ENCODE measurements at places on chromosomes 1 and 21.

- peak; percentile 19 for DNase-seq
These were observed 50.8 kb downstream of the RHBG start for GRCh38 chr1:156419854-156420204.

DNA sequence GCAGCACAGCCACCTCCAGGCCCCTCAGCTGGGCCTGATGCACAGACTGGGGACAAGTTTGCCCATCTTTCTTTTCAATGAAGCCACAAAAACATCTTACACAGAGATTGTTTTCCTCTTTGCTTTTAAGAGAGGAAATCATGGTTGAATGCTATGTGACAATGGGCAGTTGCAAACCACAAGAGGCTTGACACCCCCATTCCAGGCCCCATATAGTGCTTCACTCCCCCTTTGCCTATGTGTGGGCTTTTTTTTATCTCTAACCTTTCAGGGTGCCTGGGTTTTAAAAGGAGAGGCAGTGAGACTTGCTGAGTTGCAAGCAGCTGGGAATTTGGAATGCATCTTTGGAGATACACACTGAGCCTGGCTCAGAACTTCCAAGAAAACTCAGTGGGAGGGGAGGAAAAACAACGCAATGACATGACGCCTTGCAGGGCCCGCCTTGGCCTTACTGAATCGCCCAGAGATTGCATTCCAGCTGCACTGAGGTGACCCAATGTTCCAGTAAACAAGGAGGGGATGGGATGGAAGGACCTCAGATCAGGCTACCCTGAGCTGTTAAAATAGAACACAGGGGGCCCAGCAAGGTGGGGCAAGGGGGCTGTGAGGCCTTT is 145.2 kb upstream of the ZNF648 start:
- no peak for DNase-seq

GRCh38 chr1:228241259-228241658 is 33.4 kb downstream of the OBSCN start:
- no peak for DNase-seq

DNA sequence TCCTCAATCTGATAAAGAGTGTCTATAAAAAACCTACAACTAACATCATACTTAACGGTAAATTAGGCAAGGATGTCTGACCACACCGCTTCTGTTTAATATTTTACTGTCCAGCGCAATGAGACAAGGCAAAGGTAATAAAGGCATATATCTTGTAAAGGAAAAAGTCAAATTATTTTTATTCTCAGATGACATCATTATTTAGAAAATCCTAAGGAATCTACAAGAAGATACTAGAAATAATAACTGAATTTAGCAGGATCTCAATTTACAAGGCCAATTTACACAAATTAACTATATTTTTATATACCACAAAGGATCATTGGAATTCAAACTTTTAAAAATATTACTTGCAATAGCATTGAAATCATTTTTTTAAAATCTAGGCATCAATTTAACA is 29.4 kb downstream of the GJA4 start:
- DNase-seq, result no peak

DNA sequence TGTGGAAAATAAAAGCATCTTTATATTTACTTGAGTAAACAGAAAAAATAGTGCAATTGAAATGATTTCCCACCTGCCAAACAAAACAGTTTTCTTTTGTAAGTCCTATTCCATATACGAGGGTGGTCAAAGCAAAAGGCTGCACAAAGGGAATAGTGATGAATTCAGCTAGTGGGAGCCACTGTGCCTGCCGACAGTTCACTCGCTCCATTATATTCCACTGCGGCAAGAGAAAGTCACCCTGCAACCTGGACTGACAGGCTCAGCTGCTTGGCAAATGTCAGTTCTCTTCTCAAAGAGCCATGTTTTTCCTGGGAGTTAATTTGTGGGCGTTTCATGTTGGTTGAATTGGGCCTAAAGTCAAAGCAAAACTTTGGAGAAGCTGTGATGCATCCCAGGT is 145.4 kb downstream of the LMO4 start:
- DNase-seq, result no peak

DNA sequence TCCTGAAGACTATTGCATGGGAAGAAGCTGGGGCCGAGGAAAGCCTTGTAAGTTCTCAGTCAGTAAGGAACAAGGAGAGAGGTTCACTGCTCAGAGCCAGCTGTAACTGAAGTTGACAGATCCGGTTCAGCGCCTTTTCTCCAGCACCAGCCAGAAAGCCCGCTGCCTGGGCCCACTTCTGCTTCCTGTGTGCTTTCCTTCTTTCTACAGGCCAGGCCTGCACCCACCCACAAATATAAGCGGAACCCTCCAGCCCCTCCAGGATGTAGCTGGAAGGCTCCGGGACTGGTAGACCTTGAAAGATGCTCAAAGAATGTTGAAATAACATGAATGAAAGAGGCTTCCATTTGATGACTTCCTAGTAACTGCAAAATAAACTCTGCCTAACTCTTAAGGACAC is 38.8 kb downstream of the PARP1 start:
- no peak for DNase-seq

- DNase-seq, result peak; percentile 4
These were observed 22.7 kb downstream of the UTP25 start for GRCh38 chr1:209850342-209850979.

DNA sequence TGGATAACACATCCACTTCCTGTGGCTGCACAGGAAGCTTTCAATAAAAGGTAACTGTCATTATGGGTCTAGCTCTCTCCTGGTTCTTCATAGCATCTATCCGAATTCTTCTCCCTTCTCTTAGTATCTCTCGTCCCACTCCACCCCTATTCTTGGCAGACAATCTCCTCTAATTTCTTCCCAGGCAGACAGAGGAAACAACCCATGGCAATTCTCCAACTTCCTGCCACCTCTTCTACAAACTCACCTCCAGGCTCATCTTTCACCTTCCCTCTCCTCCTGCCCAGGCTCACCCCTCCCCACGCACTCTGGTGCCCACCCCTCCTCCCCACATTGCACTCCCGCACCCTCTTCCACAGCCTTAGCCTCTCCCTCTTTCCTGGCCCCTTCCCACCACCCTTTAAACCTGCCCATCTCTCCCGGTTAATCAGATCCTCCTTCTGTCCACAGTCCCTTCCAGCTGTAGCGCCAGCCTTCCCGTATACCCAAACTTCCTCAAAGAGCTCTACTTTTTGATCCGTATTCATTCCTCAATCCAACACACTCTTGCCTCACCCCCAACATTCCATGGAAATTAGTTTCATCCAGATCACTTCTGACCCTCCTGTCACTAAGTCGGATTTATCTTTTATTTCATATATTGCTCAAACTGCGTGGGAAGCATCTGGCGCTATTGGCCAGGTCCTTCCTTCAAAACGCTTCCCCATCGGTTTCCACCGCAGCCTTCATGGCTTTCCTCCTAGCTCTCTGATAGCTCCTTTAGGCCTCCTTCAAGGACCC is 25.9 kb downstream of the SHISA4 start:
- DNase-seq, result no peak

DNA sequence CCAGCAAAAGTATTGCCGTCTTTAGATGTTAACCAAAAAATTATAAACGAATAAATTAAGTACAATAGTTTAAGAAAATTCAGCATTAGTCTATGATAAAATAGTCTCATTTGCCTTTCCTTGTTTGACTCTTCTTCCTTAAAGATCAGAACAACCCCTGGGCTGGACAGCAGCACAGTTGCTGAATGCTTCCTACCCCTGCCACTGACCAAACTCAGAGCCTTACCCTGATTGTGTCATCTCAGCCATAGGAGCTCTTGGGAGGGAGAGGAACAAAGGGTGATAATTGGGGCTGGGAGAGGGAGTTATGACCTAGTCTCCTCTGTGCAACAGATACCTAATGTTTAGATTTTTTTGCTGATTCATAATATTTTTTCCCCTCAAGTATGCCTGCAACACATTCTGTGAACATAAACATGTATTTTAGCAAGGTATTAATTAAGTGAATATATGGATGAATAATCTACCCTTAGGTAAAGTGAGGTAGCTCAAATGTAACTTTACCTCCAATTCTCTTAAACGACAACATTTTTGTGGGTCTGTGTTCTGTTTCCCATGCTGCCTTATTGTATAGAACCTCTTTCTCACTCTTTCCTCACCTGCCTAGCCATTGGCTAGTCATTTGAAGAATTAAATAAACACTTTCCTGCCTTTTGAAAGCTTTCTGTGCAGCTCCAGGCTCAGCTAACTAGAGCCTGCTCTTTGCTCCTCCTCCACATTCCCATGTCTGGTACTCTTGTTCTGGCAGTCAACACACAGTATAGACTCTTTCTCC is 46.1 kb downstream of the FGGY start:
- DNase-seq, result no peak

DNA sequence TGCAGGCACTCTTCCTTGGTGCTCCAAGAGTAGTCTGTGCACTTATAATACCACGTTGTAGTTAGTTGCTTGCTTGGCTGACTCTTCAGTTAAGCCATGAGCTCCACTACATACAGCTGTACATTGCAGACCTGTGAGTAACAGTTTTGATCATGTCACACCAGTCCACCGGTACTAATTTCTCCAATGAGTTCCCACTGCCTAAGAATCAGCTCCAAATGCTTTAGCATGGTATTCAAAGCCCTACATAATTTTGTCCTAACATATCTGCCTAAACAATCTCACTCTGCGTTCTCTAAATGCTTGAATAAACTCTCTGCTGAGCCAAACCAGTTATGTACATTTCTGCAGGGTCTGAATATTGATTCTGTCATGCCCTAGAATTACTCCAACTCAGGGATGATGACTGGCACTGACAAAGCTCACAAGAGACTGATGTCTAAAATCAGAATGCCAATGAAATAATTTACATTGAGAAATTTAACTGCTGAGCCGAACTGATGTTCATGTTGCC is 200.7 kb downstream of the LHX8 start:
- DNase-seq, result no peak

DNA sequence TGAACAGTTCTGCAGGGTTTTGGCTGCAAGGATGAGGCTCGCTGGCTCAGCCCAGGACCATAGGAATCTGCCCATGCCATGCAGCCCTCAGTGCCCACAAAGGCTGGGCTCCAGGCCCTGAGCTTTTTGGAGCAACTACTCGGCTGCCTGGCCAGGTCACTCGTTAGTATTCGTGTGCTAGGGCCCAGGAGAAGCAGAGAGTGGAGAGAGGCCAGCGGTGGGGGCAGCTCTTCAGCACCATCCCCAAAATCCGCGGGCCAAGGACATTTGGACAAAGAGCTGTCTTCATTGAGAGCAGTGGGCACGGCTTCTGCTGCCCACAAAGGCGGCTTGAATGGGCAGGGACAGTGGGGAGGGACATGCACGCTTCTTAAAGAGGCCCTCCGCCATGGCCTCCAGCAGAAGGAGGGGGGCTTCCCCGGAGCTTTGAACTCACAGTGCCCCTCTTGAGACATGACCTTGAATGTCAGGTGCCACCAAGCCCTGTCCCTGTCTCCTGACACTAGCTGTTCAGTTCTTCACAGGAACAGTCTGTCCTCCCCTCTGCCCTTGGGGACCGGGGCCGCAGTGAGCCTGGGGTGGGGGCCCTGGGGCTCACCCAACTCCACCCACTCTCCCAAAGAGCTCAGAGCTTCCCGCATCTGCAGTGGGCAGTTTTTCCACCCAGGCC is 106.1 kb upstream of the ARHGEF16 start:
- no peak for DNase-seq

DNA sequence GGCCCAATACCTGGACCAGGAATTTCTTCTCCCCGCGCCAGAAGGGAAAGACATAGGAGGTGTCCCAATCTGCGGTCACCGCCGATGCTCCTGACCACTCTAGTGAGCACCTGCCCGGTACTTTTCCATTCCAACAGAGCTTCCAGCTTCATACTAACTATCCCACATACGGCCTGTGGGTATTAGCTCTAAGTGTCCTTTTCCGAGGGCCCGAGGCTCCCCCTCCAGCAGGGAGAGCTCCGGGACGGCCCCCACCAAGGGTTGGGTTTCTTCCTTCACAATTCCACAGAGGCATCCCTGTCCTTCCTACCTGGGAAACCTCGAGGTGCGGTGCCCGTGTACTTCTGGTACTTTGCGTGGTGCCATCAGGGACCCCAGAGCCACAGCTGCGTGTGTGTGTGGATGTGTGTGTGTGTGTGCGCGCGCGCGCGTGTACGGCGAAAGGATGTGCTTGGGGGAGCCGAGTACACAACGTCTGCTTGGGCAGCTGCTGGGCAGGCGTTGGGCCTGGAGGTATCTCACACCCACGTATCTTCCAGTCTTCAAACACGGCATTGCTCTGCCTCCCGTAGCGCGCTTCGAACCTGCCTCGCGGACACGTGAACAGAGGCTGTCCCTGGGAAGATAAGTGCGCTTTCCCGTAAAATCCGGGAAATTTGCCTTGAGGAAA is 2.4 kb upstream of the SIM2 start:
- no peak for DNase-seq

DNA sequence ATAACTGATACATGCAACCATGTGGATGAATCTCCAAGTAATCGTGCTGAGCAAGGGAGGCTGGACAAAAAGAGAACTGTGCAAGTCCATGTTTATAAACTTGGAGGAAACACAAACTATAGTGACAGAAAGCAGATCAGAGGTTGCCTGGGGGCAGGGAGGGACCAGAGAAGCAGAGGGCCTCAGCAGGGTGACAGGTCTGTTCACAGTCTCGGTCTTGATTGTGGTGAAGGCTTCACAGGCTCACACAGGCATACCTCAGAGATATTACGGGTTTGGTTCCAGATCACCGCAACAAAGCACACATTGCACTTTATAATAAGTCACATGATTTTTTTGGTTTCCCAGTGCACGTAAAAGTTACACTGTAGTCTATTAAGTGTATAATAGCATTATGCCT is 28.5 kb downstream of the ACOT7 start:
- DNase-seq, result no peak

DNA sequence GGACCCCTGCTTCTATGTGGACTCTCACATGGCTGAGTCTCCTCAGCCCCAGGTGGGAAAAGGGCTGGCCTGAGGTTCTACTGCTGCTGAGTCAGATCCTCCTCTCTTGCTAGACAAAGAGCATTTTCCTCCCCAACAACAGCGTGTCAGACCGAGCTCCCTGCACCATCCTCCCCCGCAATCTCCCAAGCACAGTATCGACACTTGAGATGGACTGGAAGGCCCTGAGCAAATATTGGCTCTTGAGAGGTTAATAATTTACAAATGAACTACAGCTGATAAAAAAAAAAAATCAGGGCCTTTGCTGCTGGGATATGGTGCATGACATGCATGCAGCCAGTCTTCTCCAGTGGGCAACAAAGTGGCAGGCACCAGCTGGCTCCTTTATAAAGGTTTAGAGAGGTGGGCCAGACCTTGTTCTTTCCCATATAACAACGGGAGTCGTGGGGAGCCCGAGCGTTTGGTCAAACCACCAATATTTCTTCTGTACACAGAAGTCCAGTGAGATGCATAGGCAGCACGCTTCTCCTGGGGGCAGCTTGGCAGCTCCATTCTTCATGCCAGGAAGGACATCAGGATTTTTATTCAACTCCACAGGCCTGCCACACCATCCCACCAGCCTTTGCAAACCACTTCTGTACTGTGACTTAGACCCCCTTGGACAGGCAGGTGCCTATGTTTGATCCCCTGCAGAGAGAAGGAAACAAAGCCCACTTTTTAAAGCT is 55.4 kb upstream of the CAMK1G start:
- no peak for DNase-seq

- DNase-seq, result peak; percentile 58
These were observed 13.2 kb upstream of the EPS8L3 start for GRCh38 chr1:109776911-109777310.

- DNase-seq, result no peak
These were observed 104.4 kb downstream of the GLIS1 start for GRCh38 chr1:53634571-53634979.

GRCh38 chr1:58784758-58785441 is 1.1 kb upstream of the JUN start:
- DNase-seq, result peak; percentile 75

GRCh38 chr21:29075706-29076466 is 2.4 kb upstream of the CCT8 start:
- no peak for DNase-seq

- DNase-seq, result no peak
These were observed 101.5 kb downstream of the ST6GALNAC3 start for GRCh38 chr1:76176000-76176399.
